ENCODE measurements at places on chromosomes 12 and 14.

- DNase-seq = no peak
These were observed 32.4 kb downstream of the TTC8 start for GRCh38 chr14:88856786-88857366.

DNA sequence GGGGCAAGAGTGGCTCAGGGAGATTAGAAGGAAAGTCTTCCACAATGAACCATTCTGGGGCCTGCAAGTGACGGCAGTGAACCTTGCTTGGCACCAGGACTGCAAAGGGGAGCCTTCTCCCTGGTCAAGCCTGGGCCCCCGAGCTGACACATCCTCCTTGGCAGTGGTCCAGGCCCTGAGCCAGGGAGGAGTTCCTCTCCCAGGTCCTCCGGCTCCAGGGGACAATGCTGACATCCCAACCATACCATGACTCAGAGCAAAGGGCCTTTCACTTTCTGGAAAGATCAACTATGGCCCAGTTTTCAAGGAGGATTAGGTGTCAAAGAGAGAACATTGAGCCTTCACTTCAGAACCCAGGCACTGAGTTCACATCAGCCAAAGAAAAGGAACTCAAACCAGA, 756.5 kb upstream of the TBX3 start:
- DNase-seq = no peak

- no peak for DNase-seq
These were observed 25.3 kb upstream of the ESRRB start for GRCh38 chr14:76350671-76351070.

- DNase-seq = no peak
These were observed 131.8 kb downstream of the TMTC3 start for GRCh38 chr12:88273875-88274274.

DNA sequence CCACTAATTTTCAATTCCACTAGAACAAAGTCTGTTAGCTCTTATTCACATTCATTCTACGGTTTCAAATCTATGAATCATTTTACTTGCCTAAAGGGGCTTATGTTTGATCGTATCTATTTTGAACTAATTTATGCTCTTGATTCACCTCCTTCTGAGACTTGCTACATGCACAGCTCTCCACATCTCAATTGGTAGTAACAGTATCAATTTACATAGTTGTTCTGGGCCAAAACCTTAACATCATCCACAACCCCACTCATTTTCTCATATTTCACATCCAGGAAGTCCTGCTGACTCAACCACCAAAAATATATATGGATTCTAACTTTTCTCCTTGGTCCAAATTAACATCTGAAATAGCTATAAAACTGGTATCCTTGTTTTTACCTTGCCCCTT, 208.6 kb downstream of the RASSF9 start:
- DNase-seq = no peak

- no peak for DNase-seq
These were observed 92.4 kb upstream of the PKP2 start for GRCh38 chr12:32988982-32989381.

GRCh38 chr12:49892732-49893317, 10.9 kb downstream of the FAIM2 start:
- no peak for DNase-seq

DNA sequence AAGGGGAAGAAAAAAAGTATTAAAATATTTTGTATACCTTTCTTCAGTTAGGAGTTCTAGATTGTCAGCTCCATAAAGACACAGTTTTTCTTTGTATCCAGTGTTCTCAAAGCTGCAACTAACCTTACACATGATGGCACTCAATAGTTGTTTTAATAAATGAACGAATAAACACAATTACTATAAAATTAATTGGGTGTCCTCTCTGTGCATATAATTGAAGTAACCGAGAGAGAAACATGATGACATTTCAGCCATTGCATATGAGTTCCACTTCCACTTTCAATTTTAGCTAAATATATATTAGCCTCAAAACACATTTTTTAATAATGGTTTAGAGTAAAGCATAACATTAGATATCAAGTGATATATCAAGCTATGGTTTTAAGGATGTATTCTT, 671.2 kb downstream of the LRFN5 start:
- no peak for DNase-seq

DNA sequence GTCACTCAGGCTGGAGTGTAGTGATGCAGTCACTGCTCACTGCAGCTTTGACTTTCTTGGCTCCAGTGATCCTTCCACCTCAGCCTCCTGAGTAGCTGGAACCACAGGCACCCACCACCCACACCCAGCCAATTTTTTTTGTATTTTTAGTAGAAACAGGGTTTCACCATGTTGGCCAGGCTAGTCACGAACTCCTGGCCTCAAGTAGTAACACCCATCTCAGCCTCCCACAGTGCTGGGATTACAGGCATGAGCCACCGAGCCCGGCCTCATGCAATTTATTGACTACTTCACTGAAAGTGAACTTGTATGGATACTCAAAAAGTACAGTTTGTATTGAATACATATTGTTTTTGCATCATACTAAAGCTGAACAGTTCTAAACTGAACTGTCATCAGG, 9.1 kb downstream of the PSEN1 start:
- DNase-seq = no peak
